ENCODE measurements at places on chromosomes 1 and 21.

GRCh38 chr1:218322762-218323161, 22.4 kb upstream of the TGFB2 start:
- no peak for DNase-seq

- no peak for DNase-seq
These were observed 1019.6 kb downstream of the PLA2G4A start for GRCh38 chr1:187848321-187848720.

- no peak for DNase-seq
These were observed 387.6 kb downstream of the CAMTA1 start for GRCh38 chr1:7172804-7173203.

DNA sequence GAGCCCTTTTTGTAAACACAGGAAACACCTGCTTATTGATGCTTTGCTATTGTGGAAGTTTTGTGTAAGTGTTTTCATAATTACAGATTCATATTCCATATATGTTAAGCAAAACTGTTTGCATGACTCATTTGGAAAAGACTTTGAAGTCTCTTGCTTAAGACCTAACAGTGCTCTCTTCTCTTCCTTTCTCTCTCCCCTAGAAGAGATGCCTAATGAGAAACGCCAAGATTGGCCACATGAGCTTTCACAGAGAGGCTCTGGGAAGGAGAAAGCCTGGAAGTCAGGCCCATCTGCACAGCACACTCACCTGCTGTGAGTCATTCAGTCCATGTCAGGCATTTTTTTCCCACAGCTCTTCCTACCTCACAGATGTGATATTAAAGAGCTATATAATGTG, 101.6 kb upstream of the PALMD start:
- DNase-seq, result no peak

- no peak for DNase-seq
These were observed 6.9 kb upstream of the CSDE1 start for GRCh38 chr1:114764689-114765088.

DNA sequence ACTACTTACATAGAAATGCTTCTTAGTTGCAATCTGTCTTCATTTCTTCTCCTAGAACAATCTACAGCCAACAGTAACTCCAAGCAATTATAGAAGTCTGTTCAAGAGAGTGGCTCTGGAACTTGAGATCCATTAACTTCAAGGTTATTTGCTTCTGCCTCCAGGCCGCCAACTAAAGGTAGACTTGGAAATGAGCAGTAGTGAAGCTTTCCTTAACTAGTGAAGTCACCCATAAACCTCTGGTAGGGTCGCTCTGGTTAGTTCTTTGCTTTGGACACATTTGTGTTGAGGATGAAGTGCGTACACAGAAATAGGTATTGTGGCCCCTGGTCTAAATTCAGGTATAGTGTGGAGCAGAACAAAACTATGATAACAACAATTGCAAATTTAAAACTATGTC, 809.9 kb upstream of the RGS18 start:
- DNase-seq, result no peak

GRCh38 chr1:174744886-174745285, 254.9 kb upstream of the CACYBP start:
- no peak for DNase-seq

GRCh38 chr1:221851336-221851735, 109.4 kb upstream of the DUSP10 start:
- no peak for DNase-seq

GRCh38 chr1:52403566-52404115, 582 bp downstream of the ORC1 start:
- peak; percentile 82 for DNase-seq

DNA sequence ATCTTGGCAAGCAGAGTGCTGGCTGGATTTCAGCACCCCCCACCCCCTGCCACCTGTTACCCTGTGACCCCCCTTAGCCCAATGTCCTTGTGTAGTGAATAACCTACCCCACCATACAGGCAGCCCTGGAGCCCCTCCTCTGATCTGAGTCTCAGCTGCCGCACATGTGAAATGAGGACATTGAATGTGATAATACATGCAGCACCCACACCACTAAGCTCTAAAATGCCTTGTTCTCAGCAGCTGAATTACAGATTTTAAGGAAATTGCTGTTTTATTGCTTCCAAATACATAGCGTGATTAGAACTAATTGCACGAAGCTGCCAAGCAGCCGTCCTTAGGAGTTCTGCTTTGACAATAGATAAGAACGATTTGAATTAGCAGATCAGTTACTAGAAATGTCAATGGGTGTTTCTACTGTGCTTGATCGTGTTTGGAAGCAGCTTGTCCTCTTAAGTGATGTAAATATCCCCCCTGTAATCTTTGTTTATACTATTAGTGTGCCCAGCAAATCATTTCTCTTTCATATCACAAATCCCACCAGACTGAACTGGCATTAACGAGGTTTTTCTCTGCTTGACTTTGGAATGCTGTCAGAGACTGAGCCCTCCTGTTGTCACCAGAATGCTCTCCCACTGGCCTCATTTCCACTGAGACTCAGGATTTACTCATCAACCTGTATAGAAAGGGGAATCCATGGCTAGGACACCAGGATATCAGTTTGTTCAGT, 4.9 kb downstream of the SLAMF8 start:
- DNase-seq, result no peak

DNA sequence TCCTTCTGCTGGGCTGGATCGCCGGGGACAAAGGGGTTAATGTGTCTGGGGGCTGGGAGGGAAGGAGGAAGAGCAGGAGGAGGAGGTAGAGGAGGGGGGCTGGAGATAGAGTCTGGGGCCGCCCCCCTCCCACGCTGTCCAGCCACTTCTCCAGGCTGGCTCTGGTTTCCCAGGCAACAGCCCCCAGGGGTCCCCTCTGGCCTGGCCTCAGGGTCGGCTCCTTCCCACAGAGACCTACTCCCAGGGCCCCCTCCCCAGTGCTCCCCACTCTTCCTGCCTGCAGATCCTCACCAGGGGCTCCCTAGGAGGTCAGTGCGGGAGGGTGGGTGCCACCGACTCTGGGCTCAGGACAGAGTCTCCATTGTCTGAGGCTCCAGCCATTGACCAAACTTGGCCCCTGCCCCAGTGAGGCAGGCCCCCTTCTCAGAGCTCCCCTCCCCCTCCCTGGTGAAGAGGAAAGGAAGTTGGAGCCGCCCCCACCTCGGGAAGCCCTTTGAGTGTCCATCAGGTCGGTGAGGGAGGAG, 34.1 kb downstream of the ARHGEF10L start:
- DNase-seq, result no peak

GRCh38 chr1:54464031-54464476, 57.9 kb upstream of the SSBP3 start:
- no peak for DNase-seq

GRCh38 chr1:26848941-26849774, 13.8 kb upstream of the SFN start:
- no peak for DNase-seq
